Activated CD8-positive, alpha-beta memory T cell treated with anti-CD3 and anti-CD28 coated beads for 24 hours (primary cell): ENCODE measurements at places on chromosomes 6 and 20.
A peak's percentile ranks its signal among the peaks of the same experiment; 100 is the strongest.

- DNase-seq: no peak
Observed at GRCh38 chr6:56356426-56356825, 109.0 kb upstream of the COL21A1 start.

GRCh38 chr20:24698189-24698588, 228.8 kb downstream of the SYNDIG1 start:
- peak; percentile 47 for DNase-seq

DNA sequence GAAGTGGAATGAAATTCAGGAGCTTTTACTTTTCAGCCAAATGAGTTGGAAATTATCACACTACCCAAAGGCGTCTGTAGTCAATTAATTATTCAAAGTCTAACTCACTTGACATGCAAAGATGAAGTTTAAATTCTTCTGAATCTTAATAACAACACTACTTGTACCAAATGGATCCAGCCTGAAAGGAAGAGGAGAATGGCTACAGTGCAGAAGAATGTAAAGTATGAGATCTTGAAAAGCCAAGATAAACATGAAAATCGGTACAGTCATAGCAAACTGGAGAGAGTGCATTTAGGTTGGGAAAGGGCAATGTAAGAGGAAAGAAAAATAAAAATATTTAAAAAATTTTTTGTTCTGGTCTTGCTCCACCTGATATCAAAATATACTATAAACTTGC, 195.5 kb downstream of the SIM1 start:
- DNase-seq: no peak

- no peak for DNase-seq
Observed at GRCh38 chr6:170285482-170285881, 5.4 kb downstream of the DLL1 start.

DNA sequence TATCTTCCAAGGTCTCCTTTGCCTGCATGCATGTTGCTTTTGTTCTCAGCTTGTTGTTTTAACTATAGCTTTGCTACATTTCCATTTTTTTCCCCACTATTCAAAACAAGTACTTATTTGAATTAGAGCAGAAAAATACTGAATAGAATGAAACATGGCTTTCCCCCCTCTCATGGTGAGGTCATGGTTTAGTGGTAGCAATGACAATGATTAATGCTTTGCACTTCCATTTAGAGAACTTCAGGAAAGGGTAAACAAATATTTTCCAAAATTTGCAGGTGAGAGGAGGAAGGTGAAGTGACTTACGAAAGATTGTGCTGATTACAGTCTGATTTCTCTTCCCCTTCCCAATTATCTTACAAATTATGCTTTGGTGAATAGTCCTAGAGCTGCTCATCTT, 47.8 kb upstream of the TRAF3IP2 start:
- no peak for DNase-seq

- DNase-seq: no peak
Observed at GRCh38 chr20:58447511-58448391, 58.7 kb downstream of the VAPB start.

GRCh38 chr6:87879132-87879861, 168.3 kb upstream of the SPACA1 start:
- DNase-seq: no peak

DNA sequence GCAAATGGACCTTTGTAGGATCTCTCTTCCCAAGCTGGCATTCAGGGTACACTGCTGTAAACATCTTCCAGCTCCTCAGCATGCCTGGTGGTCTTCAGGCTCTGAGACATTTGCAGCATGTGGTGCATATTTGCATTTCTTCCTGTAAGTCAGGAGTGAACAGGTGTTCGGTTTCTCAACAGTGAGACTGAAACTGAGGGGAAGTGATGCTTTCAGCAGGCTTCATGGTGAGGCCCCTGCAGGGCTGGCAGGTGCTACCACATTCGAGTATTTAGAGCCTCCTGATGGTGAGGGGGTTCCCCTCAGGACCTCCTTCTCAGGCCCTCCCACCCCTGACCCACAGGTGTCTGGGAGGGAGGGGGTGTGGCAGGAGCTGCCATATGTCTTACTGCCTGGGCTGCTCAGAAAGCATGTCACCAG, 15.1 kb downstream of the MYBL2 start:
- no peak for DNase-seq

- DNase-seq: no peak
Observed at GRCh38 chr20:22775671-22776139, 191.3 kb upstream of the FOXA2 start.

GRCh38 chr20:48850257-48850976, 22.6 kb upstream of the PREX1 start:
- no peak for DNase-seq

- no peak for DNase-seq
Observed at GRCh38 chr6:76752841-76753240, 680.4 kb upstream of the IMPG1 start.
